Trophoblast cell (in vitro differentiated cells and primary cell): ENCODE measurements at places on chromosomes 2 and 18.

- H3K27ac ChIP-seq = no peak overlapping the region
- no peaks in the 10 kb centered on the region for H3K4me1 ChIP-seq
- no peaks in the 10 kb centered on the region for H3K27me3 ChIP-seq
- no peak for DNase-seq
- H3K36me3 ChIP-seq = no peaks in the 10 kb centered on the region
- H3K4me3 ChIP-seq = no peak overlapping the region
These were observed 923.6 kb downstream of the CCDC85A start for GRCh38 chr2:57107353-57107752.

GRCh38 chr18:32902568-32903330 lies 129.9 kb upstream of the KLHL14 start:
- H3K27me3 ChIP-seq = no peaks in the 10 kb centered on the region
- H3K4me3 ChIP-seq = no peak overlapping the region
- DNase-seq = no peak
- H3K4me1 ChIP-seq = no peaks in the 10 kb centered on the region

DNA sequence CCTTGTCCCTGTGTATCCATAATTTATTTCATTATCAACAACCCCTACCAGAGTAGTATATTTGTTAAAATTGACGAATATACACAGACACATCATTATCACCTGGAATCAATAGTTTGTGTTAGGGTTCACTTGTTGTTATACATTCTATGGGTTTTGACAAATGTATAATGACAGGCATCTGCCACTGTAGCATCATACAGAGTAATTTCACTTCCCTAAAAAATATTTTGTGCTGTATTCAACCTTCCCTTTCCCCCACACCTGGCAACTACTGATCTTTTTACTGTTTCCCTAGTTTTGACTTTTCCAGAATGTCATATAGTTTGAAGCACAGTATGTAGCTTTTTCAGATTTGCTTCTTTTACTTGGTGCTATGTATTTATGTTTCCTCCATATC lies 132.0 kb downstream of the ZNF804A start:
- no peak overlapping the region for H3K27ac ChIP-seq
- H3K36me3 ChIP-seq = no peaks in the 10 kb centered on the region
- H3K4me1 ChIP-seq = no peaks in the 10 kb centered on the region
- H3K27me3 ChIP-seq = no peaks in the 10 kb centered on the region
- no peak for DNase-seq

DNA sequence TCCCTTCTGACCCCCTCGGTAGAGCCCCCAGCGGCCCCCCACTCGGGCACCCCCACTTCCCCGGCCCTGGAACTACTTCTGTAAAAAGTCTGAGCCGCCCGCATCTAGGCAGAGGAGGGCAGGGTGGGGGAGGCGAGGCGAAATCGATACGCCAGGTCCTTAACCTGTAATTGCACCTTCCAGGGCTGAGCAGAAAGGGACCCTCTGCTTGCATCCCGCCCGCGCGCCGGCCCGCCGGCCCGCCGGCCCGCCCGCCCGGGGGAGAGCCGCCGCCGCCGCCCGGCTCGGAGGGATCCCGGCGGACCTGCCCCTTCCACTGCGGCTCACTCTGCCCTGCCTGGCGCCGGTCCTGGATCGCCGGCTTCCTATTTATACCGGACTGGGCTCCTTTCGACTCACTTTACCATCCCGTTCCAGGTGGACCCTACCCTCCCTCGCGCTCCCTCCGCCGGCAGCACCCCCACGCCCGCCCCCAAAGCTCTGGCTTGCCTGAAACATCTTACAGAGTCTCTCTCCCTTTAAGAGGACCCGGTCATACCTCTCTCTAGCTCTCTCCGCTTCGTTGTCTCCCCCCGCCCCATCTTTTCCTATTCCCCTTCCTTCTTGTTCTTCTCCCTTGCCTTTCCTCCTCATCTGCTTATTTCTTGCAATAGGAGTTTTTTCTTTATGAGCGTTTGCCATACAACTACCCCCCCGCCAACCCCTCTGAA lies 797 bp downstream of the KLHL14 start:
- no peaks in the 10 kb centered on the region for H3K36me3 ChIP-seq
- peak overlapping the region; percentile 65 for H3K4me3 ChIP-seq
- no peak overlapping the region for H3K27ac ChIP-seq
- peaks cover 17% of the 10 kb centered on the region for H3K4me1 ChIP-seq

GRCh38 chr2:189175869-189176433 lies 3.6 kb downstream of the COL5A2 start:
- DNase-seq = no peak
- H3K27me3 ChIP-seq = no peaks in the 10 kb centered on the region
- no peaks in the 10 kb centered on the region for H3K4me1 ChIP-seq
- no peaks in the 10 kb centered on the region for H3K36me3 ChIP-seq

GRCh38 chr2:176525086-176525485 lies 255.8 kb downstream of the MTX2 start:
- no peak overlapping the region for H3K4me3 ChIP-seq
- no peaks in the 10 kb centered on the region for H3K36me3 ChIP-seq
- no peaks in the 10 kb centered on the region for H3K4me1 ChIP-seq
